Hematopoietic multipotent progenitor cell treated with erythropoietin and hydrocortisone succinate and interleukin-3 and kit ligand, for 6 days (in vitro differentiated cells): ENCODE measurements at places on chromosomes 13 and 19.

GRCh38 chr19:29873024-29873800, 61.4 kb downstream of the CCNE1 start:
- DNase-seq = peak; percentile 62

GRCh38 chr19:57111329-57111644, 8.5 kb upstream of the USP29 start:
- no peak for DNase-seq

DNA sequence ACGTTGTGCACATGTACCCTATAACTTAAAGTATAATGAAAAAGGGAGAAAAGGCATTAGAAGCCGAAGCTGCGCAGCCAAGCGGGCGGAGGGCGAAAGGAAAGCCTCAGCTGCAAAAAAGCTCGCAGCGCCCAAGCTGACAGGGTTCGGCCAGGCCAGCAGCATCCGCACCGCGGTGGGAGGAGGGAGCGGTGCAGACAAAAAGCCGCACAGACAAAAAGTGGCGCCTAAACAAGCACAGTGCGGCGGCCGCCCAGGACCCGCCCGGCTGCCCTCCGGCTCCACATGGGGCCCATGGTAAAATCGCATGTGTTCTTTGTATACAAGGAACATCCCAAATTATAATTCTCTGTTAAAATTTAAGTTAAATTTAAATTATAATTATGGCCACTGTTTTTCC, 42.4 kb downstream of the PSG3 start:
- DNase-seq = no peak

DNA sequence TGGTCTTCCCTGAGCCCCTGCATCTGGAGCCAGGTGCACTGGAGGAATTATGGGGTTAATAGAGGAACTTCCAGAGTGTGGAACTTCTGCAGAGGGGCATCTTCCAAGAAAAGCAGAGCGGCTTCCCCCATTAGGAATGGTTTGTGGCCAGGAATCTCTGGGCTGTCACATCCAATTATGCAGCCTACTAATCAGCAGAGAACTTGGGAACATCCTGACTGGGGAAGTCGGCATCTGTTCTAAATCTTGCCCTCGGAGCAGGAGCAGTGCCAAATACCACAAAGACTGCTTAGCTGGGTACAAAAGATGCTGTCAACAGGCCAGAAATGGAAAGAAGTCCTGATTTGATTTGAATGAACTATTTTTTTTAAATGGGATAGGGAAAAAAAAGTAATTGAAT, 435.1 kb downstream of the ZNF536 start:
- no peak for DNase-seq

- no peak for DNase-seq
These were observed 20.7 kb downstream of the AKT2 start for GRCh38 chr19:40264314-40265054.

GRCh38 chr13:43315522-43315921, 292.1 kb downstream of the DNAJC15 start:
- no peak for DNase-seq

DNA sequence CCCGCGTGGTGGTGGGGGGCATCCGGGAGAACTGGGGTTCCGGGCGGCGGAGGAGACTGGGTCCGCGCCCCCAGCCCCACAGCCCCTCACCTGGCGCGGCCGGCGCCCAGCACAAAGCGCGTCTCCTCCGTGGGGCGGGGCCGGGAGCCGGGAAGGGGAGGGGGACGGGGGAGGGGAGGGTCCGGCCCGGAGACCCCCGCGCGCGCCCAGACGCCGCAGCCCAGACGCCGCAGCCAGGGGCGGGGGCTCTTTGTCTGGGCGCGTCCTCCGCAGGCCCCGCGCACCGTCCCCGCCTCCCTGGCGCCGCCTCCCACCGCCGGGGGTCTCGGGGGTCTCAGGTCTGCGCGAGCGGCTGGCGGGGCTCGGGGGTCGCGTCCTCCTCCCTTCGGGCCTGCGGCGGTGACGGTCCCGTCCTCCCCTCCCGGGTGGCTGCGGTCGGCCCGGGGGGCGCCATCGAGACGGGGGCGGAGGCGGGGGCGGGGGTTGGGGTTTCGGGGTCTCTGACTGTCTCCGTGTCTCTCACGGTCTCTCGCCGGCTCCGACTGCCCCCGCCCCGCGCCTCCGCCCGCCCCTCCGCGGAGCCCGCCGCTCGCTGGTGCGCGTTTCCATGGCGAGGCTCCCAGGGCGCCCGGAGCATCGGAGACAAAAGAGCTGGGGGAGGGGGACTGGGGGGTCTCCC, at the start of gene PLPPR3:
PLPPR3 (minus strand) TSS at position 131 of the 679 bp plus-strand sequence. CDS start 396 bp downstream, outside the sequence.
- DNase-seq = no peak

DNA sequence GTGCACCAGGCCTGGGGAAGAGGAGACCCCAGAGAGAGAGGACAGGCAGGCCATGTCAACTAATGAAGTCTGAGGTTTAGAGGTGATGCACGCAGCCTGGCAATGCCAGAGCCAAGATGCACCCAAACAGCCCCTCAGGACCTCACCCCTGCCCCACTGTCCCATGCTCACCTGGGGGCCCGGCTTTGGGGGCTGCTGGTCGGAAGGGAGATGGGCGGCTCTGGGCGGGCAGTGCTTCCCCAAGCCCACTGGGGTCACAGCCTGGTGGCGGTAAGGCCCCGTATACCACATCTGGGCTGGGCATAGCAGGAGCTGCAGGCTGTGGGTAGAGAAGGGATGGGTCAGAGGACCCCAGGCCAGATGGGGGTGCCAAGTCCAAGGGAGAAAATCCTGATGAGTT, 8.6 kb upstream of the TMEM161A start:
- DNase-seq = no peak

DNA sequence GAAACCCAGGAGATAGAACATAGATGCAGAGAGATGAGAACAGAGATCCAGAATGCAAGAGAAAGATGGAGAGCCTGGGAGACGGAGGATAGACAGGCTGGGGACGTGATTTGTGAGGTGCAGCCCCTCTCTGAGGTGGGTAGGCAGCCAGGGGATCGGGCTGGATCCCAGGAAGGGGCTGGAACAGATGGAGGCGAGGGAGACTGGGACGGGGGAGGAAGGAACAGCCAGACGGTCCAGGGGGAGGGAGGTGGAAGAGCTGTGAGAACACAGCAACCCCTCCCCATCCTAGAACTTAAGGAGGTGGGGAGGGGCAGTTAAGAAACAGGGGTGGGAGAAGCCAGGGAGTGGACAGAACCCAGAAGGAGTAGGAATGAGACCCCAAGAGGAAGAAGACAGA, 3.1 kb downstream of the SLC17A7 start:
- DNase-seq = no peak

DNA sequence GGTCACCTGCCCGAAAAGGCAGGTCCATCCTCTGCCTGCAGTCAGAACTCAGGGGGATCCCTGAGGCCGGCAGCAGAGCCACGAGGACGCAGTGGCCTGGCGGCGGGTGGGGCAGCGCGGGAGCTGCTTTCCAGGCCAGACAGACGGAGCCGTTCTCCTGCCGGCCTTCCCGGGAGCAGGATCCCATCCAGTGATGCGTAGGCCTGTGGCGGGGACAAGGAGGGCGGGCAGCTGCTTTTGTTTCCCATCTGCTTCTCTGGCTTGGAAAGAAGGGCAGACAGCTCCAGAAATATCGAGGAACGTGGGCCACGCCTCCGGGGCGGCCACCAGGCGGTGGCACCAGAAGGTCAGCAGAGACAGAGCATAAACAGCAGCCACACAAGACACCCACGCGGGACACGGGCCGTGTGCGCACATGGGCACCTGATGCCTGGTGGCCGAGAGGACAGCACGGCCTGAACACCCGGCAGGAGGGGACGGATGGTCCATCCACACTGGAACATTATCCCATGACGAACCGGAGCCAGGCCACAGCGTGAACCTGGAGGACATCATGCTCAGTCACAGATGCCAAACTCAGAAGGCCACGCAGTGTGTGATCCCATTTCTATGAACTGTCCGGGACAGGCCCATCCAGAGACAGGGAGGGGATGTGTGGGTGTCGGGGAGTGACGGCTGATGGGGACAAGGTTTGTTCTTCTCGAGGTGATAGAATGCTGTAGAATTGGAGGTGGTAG, 13.9 kb upstream of the MKNK2 start:
- DNase-seq = no peak

GRCh38 chr19:16167055-16167454, 6.3 kb downstream of the CIB3 start:
- DNase-seq = no peak

DNA sequence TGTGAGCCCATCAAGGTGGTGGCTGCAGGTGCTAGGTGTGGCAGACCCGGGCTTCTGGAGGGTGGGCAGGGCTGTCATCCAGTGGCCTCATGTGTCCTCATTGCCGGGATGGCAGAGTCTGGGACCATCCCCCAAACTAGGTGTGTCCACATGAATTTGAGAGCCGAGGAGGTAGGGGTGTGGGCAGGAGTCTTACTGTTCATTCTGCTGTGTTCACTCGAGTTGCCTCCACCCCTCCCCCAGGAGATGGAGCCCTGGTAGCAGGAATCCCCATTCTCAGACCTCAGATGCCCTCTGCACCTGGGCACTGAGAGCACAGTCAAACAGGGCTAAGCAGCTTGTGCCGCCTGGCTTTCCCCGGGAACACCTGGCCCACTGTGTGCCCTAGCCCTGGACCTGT, 22.4 kb downstream of the NAXD start:
- DNase-seq = no peak

DNA sequence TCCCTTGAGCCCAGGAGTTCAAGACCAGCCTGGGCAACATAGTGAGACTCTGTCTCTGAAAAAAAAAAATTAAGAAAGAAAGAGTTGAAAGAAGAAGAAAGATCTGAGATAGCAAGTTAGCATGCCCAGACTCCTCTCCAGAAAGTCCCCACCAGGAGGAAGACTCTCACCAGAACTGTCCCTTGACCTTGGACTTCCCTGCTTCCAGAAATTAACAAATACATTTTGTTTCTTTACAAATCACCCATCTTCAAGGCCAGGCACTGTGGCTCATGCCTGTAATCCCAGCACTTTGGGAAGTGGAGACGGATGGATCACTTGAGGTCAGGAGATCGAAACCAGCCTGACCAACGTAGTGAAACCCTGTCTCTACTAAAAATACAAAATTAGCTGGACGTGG, 44.3 kb upstream of the KLF2 start:
- DNase-seq = no peak

DNA sequence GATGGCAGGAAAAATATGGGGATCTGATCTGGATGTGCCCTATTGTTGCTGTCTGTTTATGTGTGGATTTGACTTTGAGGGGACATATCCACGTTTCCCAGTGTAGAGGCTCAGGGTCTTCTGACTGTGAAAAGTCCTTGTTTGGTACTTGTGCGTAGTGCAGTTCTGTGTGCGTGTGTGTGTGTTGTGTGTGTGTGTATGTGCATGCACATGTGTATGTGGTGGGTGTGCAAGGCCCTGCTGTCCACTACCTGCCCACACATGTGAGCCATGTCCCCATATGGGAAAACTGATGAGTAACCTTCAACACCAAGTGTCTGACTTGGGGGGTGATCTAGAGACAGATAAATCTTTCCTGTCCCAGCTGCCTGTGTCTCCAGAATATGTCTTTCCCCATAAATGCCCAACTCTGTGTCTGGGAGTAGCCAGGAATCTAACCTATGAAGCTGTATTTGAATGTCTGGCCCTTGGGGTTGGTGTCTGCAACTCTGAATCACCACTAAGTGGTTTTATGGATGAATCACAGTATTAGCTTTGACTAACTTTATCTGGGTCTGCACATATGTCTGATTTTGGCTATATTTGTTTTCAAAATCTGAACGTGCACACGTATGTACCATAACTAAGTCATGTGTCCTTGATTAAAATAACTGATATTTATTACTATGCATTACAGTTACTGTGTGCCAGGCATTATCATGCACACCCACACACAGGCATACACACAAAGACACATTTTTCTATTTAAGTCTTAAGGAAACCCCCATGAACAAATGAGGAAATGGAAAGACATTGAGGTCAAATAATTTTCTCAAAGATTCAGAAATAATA, 17.4 kb downstream of the KLK2 start:
- DNase-seq = no peak

DNA sequence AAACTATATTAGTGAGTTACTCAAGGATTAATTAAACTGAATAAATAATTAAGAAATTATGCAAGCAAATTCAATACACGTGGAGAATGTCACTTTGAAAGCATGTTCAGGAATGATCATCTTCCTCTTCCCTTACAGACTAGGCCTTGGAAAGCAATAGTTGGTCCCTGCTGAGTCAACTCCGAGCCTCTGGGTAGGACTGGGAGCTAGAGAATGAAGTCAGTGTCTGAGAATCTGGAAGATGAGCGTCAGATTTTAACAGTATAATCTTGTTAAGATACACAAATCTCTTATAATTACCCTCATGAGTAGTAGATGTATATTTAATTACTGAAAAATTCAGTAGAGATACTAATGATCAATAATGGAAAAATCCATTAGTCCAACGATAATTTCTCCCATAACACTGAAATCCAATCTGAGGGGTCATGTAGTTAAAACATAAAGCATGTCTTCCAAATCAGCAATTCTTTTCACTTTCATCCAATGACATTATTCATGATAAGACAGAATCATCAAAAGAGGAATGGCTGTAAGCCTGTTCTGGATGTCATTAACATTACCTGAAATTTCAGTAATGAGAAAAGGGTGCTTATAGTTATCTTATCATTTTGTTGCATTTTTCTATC, 423.0 kb downstream of the DCT start:
- no peak for DNase-seq

DNA sequence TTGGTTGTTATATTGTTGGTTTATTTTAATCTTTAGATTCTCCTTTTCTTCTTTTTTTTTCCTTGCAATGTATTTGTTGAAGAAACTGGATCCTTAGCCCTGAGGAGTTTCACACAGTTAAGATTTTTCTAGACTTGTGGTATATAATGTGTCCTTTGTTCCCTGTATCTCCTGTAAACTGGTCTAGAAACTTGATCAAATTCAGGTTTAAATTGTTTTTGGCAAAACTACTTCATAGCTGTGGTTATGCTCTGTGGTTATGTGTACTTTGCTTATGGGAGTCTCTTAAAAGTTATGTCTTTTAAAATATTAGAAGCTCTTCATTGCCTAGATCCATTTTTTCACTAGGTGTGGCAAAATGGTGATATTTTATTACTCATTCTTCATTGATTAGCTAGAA, 3.7 kb upstream of the MTRF1 start:
- DNase-seq = no peak

DNA sequence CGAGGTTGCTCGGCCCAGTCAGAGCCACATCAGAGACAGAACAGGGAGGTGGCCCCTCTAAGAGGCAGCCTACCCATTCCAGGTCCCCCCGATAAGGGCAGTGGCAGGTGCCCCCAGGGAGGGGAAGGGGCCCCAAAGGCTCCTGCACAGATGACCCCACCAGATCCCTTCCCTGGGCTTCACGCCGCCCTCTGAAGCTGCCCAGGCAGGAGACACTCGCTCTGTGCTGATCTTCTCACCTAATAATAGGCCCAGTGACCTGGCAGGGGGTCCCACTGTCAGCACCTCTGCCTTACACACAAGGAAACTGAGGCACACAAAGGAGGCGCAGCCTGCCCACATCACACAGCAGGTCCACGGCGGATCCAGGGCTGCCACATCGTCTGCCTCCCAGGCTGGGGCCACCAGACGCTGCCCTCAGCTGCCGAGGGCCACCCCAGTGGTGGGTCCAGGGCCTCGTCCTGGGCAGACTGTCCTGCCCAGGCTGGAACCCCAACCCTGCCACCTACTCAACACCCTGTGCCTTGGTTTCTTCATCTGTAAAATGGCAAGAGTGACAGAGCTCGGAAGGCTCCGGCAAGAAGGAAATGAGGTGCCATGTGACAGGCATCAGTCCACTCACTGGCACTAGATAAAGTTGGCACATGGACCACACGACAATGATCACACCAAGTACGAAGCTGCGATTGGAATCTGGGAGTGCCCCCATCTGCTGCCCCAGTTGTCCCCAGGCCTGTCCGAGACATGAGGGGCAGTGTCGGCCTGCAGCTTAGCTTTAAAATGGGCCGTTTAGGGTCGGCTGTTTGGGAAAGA, 56.5 kb downstream of the KLF2 start:
- DNase-seq = no peak
